WTC11 (cell line): ENCODE measurements at places on chromosomes 7 and 10. TPM values are rescaled to one million over a fixed set of nuclear protein-coding genes. Genes with fewer than 3 reads are reported as not detected.
A peak's percentile ranks its signal among the peaks of the same experiment; 100 is the strongest.

DNA sequence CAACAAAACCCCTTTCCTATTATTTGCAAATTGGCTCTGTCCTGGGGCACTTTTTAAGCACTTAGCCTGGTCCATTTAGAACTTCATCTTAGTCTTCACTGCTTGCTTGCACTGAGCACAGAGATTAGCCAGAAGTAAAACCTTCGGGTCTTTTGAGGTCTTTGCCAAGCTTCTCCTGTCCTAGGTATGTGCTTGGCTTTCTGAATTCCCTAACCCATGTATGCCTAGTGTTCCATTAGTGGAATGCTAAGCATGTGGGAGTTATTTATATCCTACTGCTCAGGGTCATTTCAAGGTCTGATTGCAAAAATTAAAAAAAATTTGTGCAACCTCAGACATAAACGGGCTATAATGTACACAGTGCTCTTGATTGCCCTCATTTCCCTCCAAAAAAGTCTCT is 18.0 kb downstream of the ZNF37A start:
- peaks cover 77% of the 10 kb centered on the region for H3K36me3 ChIP-seq
- no peaks in the 10 kb centered on the region for H3K4me1 ChIP-seq
- H3K4me3 ChIP-seq: no peak overlapping the region
- peaks cover 17% of the 10 kb centered on the region for H3K27me3 ChIP-seq
- no peak for DNase-seq

RHOBTB1 gene
- total RNA-seq: 6.9 to 8.3 TPM (median 7.3 TPM) in 3 replicates

GRCh38 chr7:146768957-146769356 is 652.4 kb downstream of the CNTNAP2 start:
- no peak for DNase-seq
- H3K4me1 ChIP-seq: peaks cover 4% of the 10 kb centered on the region
- H3K36me3 ChIP-seq: no peaks in the 10 kb centered on the region
- H3K27ac ChIP-seq: no peak overlapping the region
- no peaks in the 10 kb centered on the region for H3K27me3 ChIP-seq

DNA sequence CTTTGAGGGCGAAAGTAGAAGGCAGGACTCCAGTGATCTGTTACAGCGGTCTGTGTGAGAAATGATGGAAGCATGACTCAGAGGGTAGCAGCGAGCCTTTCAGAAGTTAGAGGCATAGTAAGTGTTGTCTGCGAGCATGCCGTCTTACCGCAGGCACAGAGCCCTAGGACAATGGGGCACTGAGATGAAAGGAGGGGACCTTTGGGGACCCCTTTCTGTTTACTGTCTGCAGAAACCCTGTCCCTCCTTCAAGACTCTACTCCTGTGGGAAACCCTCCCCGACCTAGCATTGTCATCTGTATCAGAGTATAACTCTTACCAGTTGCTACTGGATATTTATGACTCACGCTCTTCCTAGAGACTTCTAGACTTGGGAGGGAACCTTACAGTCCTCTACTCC is 87.2 kb upstream of the AGK start:
- H3K4me3 ChIP-seq: no peak overlapping the region
- H3K36me3 ChIP-seq: no peaks in the 10 kb centered on the region
- H3K27ac ChIP-seq: no peak overlapping the region
- no peak for DNase-seq
- peaks cover 32% of the 10 kb centered on the region for H3K4me1 ChIP-seq

CLDN4 gene
- total RNA-seq: 32.0 to 54.3 TPM (median 52.5 TPM) in 3 replicates

ZNF32 gene
- total RNA-seq: 23.9 to 25.7 TPM (median 25.4 TPM) in 3 replicates

GRCh38 chr7:149595078-149595477 is 97.5 kb upstream of the ZNF746 start:
- H3K27me3 ChIP-seq: no peaks in the 10 kb centered on the region
- no peak for DNase-seq
- H3K4me1 ChIP-seq: no peaks in the 10 kb centered on the region
- no peak overlapping the region for H3K4me3 ChIP-seq
- no peak overlapping the region for H3K27ac ChIP-seq

DNA sequence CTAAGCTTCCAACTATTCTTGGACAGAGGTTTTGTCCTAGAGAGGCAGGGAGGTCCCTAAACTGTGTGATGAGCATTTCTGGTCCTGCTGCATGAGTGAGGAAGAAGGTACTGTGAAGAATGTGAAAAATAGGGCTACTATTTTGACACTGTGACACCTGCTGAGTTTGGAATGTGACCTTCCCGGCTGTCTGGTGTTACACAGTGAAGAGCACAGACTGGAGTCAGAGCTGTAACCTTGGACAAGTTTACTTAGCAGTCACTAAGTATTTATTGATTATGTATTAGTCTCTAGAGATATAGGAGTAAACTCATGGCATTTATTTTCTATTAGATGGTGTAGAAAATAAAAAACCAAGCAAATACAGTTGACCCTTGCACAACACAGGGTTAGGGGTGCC is 12.3 kb downstream of the GOLGA7B start:
- H3K36me3 ChIP-seq: no peaks in the 10 kb centered on the region
- H3K27me3 ChIP-seq: no peaks in the 10 kb centered on the region; the same call in 1 of the 2 replicates
- H3K27ac ChIP-seq: no peak overlapping the region
- no peak overlapping the region for H3K4me3 ChIP-seq
- peak; percentile 50 for DNase-seq

DNA sequence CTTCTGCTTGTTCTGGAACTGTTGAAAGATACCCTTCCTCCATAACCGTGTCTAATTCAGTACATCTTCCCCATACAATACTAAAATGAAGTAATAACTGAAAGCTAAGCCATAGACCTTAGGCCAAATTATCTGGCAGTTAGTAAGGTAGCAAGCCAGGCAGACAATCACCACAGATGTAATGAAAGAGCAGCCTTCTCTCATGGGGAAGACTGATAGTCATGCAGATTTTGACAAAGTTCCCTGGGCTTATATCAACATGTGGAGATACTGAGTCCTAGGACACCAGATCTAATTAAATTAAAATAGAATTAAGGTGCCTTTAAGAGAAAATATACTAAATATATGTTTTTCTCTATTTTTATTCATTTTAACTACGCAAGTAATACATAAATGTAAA is 61.5 kb downstream of the PON1 start:
- H3K4me1 ChIP-seq: peaks cover 28% of the 10 kb centered on the region
- no peak for DNase-seq
- no peak overlapping the region for H3K4me3 ChIP-seq
- H3K36me3 ChIP-seq: no peaks in the 10 kb centered on the region
- peak overlapping the region; percentile 77; the same call in 1 of the 2 replicates for H3K27ac ChIP-seq

DNA sequence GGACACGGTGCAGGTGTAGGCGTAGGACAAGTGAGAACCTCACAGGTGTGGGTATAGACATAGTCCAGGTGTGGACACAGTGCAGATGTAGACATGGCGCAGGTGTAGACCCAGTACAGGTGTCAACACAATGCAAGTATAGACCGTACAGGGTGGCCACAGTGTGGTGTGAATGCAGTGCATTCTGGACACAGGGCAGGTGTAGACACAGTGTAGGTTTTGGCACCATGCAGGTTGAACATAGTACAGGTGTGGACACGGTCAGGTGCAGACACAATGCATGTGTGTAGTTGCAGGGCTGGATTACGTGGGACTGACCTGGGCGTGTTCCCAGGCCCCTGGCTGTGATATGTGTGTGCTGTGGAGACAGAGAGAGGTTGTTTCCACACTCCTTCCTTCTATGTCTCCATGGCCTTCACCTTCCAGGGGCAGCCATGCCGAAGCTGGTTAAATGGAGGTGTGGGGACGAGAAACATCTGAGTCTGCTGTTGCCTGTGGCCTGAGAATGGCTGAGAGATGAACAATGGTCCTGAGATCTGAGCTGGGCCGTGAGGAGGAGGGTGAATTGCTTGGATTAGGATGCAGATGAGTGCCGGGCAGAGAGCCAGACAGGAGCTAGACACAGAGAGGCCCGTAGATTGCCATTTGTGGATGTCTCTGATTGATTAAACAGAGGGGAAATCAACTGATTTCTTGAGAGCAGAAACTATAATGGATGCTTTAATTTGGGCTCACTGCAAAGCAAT is 343.9 kb upstream of the SHH start:
- DNase-seq: no peak
- no peak overlapping the region for H3K27ac ChIP-seq
- H3K4me3 ChIP-seq: no peak overlapping the region
- peaks cover 46% of the 10 kb centered on the region for H3K36me3 ChIP-seq
- H3K4me1 ChIP-seq: peaks cover 7% of the 10 kb centered on the region

DNA sequence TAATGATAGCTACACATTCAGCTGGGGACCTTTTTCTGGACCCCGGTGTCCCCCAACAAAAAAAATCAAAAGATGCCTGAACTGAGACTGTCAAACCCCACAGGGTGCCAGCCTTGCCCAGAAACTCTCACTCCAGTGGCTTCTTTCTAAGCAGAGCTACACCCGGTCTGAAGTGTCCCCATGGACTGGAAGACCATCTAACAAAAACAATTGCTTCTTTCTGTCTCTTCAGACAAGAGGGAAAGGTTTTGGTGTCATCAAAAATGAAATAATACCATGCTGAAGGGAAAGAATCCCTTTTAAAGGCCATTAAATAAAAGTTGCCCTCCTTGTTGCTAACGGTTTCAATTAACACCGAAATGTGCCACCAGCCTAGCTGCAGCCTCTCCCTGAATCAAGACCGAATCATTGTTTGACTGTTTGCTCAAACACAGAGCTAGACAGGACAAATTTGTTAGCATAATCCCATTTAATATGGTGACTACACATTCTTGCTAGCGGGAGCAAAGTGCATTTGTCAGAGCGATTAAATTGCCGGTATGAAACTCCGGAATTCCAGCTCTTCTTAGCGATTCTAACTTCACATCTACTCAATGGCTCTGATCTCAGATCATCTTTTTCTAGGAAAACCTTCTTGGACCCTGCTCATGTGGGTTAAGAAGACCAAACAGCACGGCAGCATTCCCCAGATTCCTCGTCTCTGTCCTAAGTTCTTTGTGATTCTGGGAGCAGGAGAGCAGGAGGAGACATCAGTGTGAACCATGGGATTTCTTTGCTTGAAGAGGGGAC is 397.5 kb upstream of the PRKCQ start:
- H3K4me3 ChIP-seq: no peak overlapping the region
- H3K27ac ChIP-seq: no peak overlapping the region
- DNase-seq: no peak
- H3K27me3 ChIP-seq: no peaks in the 10 kb centered on the region; the same call in 1 of the 2 replicates
- peaks cover 22% of the 10 kb centered on the region for H3K4me1 ChIP-seq

- H3K4me1 ChIP-seq: peaks cover 7% of the 10 kb centered on the region; the same call in 1 of the 2 replicates
- peaks cover 43% of the 10 kb centered on the region for H3K36me3 ChIP-seq
- no peaks in the 10 kb centered on the region for H3K27me3 ChIP-seq
- DNase-seq: no peak
- no peak overlapping the region for H3K4me3 ChIP-seq
Measured at GRCh38 chr10:68586606-68587305, 26.6 kb downstream of the TET1 start.

EBLN1 gene
- total RNA-seq: not detected in 3 replicates

DNA sequence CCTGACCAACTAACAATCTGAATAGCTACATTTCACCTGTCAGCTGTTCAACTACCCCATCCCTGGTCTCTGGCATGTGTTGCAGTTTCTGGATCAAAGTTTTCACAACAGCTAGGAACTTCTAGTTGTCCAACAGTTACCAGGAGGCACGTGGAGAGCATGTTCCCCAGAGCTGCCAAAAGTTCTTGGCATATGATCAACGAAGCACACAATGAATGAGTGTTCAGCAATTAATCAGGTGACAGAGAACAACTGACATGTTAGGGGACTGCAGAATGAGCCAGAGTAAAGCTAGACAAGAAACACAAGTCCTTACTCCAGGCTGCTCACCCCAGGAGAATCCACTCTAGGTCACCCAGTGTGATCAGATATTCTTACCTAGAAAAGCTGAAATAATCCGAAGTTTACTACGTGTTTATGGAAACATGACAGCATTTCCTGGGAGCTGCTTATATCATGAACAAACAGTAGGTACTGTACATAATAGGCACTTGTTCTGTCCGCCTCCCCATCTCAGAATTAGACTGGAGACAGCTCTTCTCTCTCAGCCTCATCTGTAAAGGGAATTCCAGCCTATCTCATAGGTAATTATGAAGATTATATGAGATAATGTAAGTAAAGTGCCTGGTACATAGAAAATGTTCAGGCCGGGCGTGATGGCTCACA is 50.6 kb downstream of the ZNF438 start:
- no peaks in the 10 kb centered on the region for H3K27me3 ChIP-seq
- H3K36me3 ChIP-seq: peaks cover 7% of the 10 kb centered on the region; the same call in 1 of the 2 replicates
- H3K4me1 ChIP-seq: no peaks in the 10 kb centered on the region
- no peak for DNase-seq

DNA sequence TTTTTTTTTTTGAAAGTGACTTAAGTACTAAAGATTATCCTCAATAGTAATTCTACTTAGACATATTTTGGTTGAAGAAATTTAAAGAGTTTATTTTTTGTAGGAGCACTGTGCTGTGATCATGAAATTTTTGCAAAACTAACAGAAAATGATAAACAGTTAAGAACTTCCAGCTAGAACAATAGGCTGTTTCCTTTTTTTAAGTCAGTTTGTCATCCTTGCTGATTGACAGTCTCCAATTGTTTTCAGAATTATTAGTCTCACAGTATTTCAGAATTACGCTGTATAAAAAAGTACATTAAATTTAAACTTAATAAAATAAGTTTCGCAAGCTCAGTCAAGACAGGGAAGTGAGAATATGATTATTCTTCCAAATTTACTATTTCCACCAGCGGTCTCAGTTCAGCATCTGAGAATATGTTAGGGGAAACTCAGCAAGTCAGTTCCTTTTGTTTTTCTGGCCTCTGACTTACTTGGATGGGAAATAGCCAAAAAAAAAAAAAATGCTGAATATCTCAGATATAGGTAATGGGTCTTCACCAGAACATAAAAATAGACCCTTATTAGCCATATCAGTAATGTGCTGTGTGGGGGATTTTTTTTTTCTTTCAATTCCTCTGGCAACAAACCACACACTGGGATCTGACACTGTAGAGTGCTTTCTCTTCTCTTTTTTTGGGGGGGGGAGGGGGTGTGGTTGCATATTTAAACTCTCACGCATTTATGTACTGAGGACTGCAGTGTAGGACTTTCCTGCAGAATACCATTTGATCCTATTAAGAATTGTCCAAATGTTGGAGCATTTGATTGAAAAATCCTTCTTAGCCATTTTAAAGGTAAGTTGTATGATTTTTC is at the start of gene CD36:
Gene CD36, plus strand, starts transcription at position 732 of the 855 bp plus-strand sequence. CDS start 8,099 bp downstream, outside the sequence.
- H3K4me1 ChIP-seq: 0 out of 2 replicates have a peak, but pooled peaks cover 5% of the 10 kb centered on the region
- no peak within 1 kb of the TSS for H3K4me3 ChIP-seq
- no peak within 1 kb of the TSS for H3K27ac ChIP-seq
- DNase-seq: no peak
- H3K36me3 ChIP-seq: no peaks in the 10 kb centered on the region

STEAP1 gene
- 2.4 to 4.1 TPM (median 3.5 TPM) in 3 replicates for total RNA-seq

CPA2 gene
- 0.90 to 2.3 TPM (median 1.3 TPM) in 3 replicates for total RNA-seq

UCN3 gene
- not detected in 3 replicates for total RNA-seq

- no peaks in the 10 kb centered on the region for H3K36me3 ChIP-seq
- H3K27me3 ChIP-seq: no peaks in the 10 kb centered on the region
- no peaks in the 10 kb centered on the region for H3K4me1 ChIP-seq
- DNase-seq: no peak
- H3K27ac ChIP-seq: no peak overlapping the region
- no peak overlapping the region for H3K4me3 ChIP-seq
Measured at GRCh38 chr7:25788961-25789620, 362.9 kb upstream of the NFE2L3 start.

DNA sequence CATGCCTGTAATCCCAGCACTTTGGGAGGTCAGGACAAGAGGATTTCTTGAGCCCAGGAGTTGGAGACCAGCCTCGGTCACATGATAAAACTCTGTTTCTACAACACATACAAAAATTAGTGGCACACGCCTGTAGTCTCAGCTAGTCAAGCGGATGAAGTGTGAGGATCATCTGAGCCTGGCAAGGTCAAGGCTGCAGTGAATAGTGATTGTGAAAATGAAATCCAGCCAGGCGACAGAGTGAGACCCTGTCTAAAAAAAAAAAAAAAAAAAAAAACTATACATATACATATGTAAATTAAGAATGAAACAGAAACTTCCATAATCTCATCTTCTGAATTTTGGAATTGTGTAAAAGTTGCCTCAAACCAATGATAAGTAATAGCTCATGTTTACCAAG is 18.2 kb upstream of the FAM170B start:
- DNase-seq: no peak
- no peaks in the 10 kb centered on the region; the same call in 1 of the 2 replicates for H3K4me1 ChIP-seq
- peaks cover 8% of the 10 kb centered on the region for H3K36me3 ChIP-seq
